Stimulated activated CD8-positive, alpha-beta memory T cell treated with anti-CD3 and anti-CD28 coated beads, Interleukin-4, amount 100 ng/mL, for 4 hours (primary cell): ENCODE measurements at places on chromosomes 13 and 19.
A peak's percentile ranks its signal among the peaks of the same experiment; 100 is the strongest.

DNA sequence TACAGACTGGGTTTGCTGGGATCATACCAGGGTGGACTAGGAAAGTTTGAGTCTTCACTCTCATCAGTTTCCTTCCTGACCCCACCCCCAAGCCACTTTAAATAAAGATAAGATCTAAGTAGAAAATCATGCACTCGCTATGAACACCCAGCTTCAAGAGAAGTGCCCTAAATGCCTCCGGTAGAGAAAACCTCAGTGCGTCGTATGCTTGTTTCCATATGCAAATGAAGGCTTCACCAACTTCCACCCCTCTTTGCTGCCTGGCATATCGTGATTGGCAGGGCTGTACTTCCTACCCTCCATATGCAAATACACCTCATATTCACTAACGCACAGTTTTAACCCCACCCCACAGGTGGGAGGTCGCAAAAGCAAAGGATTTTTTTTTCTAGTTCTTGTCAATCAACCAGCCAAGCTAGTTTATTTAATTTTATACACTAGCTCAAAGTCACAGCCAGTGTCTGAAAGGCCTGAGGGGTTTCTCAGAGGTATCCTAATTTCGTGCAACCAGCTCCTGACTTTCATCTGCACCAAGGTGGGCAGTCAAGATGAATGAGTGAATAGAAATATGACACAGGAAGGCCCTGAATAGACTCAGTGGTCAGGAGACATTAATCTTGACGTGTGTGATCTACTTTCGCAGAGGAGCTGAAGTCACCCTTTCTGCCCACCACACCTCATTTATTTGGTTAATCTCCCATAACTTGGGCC, 121.1 kb upstream of the TSHZ3 start:
- DNase-seq, result no peak

- DNase-seq, result no peak
Observed at GRCh38 chr13:87607266-87607665, 63.9 kb upstream of the SLITRK5 start.

DNA sequence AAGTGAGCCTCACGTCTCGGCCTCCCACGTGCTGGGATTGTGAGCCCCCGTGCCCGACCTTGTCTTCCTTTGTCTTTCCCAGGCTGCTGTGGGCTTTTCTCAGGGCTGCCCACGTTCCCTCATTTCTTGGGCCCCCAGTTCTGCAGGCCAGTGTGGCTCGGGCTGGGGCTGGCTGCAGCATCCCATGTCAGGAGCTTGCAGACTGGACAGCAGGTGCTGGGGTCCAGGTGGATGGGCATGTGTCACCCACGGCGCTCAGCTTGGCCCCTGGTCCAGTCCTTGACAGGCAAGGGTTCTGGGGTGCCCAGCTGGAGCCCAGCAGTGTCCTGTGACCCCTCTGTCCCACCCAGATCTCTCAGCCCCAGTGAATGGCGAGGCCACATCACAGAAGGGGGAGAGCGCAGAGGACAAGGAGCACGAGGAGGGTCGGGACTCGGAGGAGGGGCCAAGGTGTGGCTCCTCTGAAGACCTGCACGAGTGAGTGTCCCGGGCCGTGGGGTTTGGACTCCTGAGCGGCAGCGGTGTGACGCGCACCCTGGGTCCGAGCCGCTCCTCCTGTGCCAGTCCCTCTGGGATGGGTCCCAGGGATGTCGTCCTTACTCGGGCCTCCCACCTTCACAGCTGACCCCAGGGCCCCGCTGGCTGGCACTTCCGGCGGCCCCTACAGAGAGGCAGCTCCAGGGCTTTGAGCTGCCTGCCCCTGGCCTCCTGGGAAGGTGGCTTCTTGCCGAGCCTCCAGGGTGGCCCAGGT, 17.3 kb downstream of the PLIN4 start:
- no peak for DNase-seq

GRCh38 chr13:108624979-108625378, 4.4 kb upstream of the MYO16 start:
- DNase-seq, result no peak

- no peak for DNase-seq
Observed at GRCh38 chr13:40598569-40598968, 67.9 kb downstream of the FOXO1 start.

DNA sequence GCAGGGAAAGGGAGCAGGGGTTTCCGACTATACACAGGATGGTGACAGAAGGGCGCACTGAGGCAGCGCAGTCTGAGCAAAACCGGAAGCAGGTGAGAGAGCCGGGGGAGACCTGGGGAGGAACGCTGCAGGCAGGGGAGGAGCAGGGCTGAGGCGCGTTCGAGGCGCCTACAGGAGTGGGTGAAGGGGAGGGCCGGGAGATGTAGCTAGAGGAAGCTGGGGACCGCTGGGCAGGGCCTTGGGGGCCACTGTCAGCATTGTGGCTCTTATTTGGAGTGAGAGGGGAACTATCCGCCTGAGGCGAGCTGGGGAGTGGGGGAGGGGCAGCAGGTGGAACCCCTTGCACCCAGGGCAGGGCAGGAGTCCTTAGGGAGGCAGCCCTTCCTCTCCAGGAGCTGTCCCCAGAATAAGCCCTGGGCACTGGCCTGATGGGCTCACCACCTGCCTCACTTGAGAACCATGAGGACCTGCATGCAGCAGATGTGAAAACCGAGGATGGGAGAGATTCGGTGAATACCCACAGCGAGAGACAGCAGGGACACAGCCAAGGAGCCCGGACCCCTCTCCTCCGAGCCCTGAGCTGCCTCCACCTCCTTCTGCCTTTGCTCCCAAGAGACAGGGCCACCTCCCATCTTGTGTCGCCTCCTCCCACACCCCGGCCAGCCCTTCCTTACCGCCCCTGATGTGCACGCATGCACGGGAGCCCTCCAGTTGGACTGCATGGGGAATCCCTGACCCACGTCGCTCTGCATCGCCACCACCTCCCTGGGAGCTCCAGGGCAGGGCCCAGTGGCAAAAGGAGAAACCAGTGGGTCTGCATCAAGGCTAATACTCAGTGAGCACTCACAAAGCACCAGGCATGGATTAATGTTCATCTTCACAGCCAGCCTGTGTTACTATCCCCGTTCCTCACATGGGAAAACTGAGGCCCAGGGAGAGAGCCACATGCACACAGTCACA, 10.3 kb downstream of the AKT2 start:
- DNase-seq, result no peak

DNA sequence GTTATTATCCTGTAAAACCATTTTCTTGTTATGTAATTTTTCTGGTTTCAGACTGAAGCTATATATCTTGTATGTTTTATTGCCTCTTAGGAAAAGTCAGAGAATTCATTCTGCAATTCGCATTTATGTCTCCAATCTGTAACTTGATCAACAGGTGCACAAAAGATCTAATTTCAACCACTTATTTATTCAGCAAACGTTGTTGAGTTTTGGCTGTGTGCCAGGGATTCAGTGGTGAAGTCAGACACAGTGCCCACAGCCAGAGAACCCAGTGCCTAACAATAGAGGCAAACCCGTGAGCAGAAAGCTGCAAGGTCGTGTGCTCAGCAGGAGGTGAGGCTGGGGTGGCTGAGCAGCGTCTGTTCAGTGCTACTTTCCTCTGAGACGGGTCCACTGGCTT, 119.5 kb upstream of the MCF2L start:
- no peak for DNase-seq

- no peak for DNase-seq
Observed at GRCh38 chr19:1487576-1488281, 2.4 kb downstream of the PCSK4 start.

GRCh38 chr13:86383561-86383960, 584.3 kb upstream of the SLITRK6 start:
- DNase-seq, result no peak

- DNase-seq, result no peak
Observed at GRCh38 chr13:93797463-93797862, 570.9 kb downstream of the GPC6 start.

- no peak for DNase-seq
Observed at GRCh38 chr13:99314640-99315176, 7.5 kb upstream of the GPR183 start.

- no peak for DNase-seq
Observed at GRCh38 chr19:11447347-11448262, 12.2 kb downstream of the PRKCSH start.

- no peak for DNase-seq
Observed at GRCh38 chr19:16589917-16590316, 17.7 kb upstream of the SLC35E1 start.

- DNase-seq, result no peak
Observed at GRCh38 chr13:48902368-48902767, 73.3 kb upstream of the FNDC3A start.

GRCh38 chr19:43624933-43625332, 5.5 kb upstream of the ZNF428 start:
- DNase-seq, result peak; percentile 67

DNA sequence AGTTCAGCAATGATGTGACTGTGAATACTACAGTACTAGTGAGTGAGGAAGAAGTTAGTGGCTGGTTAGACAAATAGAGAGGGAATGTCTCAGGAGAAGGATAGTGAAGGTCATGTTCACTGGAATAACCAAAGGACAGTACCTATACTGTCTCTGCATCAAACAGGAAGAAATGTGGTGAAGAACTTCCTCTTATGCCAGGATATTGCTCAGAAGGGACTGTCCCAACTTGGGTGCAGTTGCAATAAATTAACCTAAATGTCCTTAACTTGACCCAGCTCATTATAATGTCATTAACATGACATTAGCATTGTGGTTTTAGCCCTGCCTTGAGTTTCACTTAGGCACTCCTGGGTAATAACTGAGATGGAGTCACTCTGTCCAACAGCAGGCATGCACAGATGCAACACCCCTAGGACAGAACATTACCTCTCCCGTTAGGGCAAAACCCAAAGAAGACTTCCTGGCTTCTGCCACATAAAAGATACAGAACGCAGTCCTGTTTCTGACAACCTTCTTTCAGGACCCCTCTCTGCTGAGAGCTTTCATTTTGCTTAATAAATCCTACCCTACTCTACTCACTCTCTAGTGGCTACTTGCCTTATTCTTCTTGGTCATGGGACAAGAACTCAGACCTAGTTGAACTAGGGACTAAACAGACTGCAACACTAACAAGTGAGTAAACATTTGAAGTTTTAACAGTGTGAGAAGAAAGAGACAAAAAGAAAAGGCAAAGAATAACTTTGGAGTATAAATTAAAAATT, 1591.6 kb upstream of the MIR17HG start:
- DNase-seq, result no peak

DNA sequence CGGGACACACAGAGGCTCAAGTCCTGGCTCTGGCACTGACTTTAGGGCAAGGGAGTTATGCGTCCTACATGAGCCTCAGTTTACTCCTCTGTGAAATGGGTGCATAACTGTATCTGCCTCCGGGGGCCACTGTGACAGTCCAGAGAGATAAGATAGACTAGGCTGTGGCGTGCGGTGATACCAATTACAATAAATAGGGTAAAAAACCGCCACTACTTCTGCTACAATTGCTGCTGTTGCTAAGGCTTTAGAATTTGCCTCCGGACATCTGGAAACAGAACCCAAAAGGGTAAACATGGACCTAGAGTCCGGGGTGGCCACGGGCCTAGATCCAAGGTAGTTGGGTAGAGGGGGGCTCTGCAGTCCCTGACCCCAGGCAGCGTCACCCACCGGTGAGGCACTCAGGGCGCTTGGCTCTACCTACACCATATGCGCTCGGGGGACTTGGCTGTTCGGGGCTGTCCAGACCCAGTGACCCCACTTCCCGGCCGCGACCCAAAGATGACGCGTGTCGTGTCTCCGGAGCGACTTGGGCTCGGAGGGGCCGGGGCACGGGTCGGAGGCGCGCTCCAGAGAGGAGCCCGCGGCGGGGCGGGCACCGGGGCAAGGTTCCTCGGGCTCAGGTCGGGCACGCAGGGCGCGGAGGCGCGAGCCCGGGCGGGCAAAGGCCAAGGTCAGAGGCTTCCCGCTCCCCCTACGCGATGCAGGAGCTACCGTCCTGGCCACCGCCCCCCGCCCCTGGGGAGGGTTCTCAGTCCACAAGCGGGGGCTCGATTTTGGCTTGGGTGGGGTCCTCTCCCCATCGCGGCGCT, 1.1 kb downstream of the INSR start:
- DNase-seq, result no peak

- DNase-seq, result no peak
Observed at GRCh38 chr13:69879936-69880335, 227.7 kb upstream of the ATXN8OS start.

DNA sequence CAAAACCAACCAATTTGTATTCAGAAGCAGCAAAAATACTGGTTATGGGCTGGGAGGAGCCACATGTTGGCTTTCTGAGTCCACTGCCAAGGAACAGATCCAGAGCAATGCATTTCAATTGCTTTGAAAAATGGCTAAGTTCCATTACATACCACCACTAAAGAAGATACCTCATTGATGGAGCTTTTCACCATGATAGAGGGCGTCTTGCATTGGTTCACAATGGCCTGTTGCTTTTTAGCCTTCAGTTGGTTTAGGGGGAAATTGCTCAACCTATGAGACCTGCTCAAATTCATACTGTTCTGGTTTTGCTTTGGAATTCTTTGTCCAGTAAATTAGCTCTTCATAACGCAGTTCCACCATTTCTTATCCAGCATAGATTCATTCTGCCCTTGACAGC, 21.2 kb upstream of the CPB2 start:
- no peak for DNase-seq

DNA sequence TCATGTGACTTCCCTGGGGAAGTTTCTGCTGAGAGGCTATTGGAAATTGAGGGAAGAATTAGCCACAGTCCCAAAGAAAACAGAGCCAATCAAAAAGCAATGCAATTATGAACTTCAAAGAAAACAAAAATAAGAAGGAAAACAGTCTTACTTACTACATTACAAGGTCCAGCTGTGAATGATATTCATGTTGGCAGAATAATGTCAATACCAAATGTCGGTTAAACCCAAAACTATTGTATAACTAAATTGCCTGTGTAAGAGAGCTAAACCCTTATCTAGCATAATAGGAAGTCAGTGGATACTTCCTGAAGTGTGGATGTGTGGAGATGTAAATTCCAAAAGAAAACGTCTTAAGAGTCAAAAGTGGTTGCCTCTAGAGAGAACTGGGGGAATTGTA, 12.4 kb downstream of the KL start:
- no peak for DNase-seq

DNA sequence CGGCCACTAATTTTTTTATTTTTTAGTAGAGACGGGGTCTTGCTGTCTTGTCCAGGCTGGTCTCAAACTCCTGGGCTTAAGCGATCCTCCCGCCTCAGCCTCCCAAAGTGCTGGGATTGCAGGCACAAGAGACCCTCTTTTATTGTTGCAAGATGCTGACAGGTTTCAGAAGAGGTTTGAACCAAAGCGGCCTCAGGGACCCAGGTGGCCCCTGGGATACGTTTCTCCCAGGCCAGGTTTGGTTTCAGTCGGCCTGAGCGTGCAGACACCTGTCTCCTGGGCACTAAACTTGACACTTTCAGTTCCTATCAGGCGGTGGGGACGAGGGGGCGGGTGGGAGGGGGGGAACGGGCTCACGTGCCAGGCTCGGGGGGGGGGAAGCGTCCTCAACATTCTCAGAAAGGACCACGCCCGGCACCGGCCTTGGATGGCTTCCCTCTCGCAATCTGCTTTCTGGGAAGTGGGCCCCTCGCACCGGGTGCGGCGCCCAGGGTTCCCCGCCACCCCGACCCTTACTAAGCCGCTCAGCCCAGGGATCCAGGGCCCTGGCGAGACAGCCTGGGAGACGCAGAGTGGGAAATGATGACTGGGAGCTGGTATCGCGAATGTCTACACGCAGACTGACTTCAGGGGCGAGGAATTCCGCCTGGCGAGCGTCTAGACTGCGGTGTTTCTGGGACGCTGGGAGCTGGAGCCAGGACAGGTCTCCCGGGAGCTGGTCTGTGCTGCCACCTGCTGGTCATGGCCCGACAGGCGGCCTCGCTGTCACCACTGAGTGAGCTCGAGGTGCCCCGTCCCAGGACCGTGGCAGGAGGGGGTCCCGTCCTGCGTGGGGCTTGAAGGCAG, 91.6 kb downstream of the GNG7 start:
- peak; percentile 88 for DNase-seq

GRCh38 chr13:33303855-33304597, 18.5 kb upstream of the STARD13 start:
- no peak for DNase-seq

GRCh38 chr19:5048091-5048726, 79.3 kb downstream of the KDM4B start:
- no peak for DNase-seq
